ENCODE measurements at places on chromosomes 3 and 15.

DNA sequence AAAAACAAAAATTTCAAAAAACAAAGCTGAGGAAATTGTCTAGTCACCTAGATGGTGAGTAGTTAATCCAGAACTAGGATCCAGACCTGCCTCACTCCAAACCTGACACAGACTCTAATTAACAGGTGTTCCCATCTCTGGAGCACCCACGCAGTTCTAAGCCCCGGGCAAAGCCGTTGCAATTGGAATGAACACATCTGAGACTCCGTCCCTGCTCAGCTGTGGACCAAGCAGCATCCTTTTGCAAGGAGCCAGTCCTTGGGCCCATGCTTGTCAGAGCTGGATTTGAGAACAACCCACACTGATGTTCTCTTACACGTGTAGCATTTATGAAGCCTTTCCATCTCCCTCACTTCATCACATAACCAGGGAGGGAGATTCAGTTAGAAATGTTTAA, 54.8 kb downstream of the LMCD1 start:
- DNase-seq: no peak

DNA sequence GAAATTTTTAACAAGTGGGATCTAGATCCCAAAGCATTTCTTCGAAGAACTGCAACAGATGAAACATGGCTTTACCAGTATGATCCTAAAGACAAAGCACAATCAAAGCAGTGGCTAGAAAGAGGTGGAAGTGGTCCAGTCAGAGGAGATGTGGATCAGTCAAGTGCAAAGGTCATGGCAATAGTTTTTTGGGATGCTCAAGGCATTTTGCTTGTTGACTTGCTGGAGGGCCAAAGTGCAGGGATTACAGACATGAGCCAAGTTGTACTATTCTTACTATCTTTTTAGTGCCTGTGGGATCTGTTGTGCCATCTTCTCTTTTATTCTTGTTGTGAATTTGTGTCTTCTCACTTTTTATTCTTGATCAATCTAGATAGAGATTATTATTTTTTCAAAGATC, 82.0 kb downstream of the REC114 start:
- DNase-seq: no peak

DNA sequence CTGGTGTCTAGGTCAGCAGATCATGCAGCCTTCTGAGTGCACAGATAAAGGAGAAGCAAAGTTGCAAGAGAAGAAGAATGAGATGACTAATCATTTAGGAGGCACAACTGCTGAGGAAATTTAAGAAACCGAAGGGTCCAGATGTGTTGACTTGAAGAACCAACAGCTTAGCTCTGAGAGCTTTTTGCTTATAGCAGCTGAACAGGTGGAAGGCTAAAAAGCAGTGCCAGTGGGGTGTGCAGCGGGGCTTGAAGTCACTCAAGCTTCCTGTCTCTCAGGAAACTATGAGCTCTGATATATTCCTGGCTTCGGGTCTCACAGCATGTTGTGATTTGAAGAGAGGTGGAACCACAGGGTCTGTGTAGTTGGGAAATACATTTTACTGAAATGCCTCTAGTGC, 305.7 kb downstream of the RYR3 start:
- DNase-seq: no peak

GRCh38 chr3:102083473-102083872, 234.2 kb downstream of the NFKBIZ start:
- no peak for DNase-seq

DNA sequence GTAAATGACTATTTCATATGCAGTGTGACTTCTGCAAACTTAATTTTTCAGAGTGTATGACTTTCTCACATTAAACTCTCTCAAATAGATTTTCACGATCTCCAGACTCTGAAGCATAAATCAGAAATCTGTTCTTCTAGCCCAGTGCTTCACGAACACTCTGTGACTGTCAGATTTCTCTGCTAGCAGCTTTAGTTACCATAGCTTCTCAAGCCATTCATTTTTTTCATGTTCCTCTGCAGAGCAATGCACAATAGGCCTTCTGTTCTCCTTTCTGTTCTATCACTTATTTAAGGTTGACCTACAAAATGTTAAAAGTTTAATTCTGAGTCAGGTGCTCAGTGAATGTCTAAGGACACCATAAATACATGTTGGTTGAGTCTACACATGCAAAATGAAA, 1102.2 kb downstream of the TUSC7 start:
- DNase-seq: no peak

- no peak for DNase-seq
These were observed 51.0 kb downstream of the MME start for GRCh38 chr3:155131104-155131503.

DNA sequence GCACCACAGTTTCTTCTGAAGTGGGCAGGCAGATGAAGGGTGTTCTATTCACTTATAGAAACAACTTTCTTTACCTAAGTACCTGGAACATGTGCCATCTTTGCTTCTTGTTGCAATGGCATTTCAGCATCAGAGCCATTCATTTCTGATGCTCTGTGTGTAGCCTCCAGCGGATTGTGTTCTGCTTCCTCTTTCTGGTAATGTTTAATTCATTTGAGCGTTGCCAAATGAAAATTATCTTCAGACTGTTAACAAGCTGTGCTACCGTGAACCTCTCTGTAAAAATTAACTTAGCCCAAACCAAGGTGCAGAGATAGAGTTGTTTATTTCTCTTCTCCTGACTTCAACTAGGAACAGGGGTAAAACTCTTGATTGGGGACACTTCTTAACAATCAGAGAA, 302.0 kb downstream of the EDEM1 start:
- DNase-seq: no peak

- DNase-seq: no peak
These were observed 48.6 kb downstream of the IMPG2 start for GRCh38 chr3:101271728-101272127.

DNA sequence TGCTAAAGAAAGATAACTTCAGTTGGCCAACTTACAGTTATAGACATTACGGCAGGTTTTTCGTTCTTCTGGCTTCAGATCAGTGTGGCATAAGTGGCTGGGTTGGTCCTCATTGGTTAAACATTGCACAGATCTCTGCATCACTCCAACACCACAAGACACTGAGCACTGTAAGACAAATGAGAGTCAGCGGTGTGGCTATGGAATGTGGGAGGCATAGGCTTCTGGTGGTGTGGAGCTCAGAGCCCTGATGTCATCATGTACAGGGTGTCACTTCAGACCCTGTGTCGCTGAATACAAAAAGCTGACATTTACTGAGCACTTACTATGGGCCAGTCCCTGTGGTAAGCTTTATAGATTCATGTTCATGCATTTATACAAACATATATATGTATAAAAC, 146.0 kb downstream of the ADAMTS9 start:
- no peak for DNase-seq

- DNase-seq: no peak
These were observed 431.2 kb downstream of the LPP start for GRCh38 chr3:188584958-188585689.

DNA sequence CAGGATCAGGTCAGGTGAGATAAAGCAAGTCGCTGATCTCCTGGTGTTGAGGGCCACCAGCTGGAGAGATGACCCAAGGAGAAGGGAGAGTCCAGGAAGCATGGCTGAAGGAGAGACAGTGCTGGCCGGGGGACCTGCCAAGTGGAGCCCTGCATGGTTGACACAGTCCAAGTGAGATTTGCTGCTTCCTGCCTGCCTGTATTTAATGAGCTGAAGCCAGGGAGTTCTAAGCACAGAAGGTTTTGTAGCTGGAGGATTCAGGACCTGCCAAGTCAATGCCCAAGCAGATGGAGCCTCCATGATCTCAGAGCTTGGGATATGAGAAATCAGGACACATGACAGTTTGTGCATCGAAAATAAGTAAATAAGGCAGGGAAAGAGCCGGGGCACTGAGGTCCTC, 125.6 kb downstream of the SRGAP3 start:
- DNase-seq: no peak

DNA sequence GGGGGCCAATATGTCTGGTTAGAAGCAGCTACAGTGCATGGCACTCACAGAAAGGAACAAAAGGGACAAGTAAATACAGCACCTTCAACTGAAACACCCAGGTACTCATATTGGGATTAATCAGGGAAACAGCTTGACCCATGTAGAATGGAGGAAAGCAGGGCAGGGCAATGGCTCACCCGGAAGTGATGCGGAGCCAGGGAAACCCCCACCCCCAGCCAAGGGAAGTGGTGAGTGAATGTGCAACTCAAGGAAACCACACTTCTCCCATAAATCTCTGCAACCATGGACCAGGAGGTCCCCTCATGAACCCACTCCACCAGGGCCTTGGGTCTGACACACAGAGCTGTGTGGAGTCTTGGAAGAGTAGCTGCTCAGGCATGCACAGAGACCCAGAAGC, 117.1 kb downstream of the MTHFS start:
- DNase-seq: no peak

- DNase-seq: no peak
These were observed 103.1 kb downstream of the KLHL25 start for GRCh38 chr15:85691350-85692240.

- DNase-seq: peak; percentile 41
These were observed 276.6 kb downstream of the RPLP1 start for GRCh38 chr15:69729167-69729748.

DNA sequence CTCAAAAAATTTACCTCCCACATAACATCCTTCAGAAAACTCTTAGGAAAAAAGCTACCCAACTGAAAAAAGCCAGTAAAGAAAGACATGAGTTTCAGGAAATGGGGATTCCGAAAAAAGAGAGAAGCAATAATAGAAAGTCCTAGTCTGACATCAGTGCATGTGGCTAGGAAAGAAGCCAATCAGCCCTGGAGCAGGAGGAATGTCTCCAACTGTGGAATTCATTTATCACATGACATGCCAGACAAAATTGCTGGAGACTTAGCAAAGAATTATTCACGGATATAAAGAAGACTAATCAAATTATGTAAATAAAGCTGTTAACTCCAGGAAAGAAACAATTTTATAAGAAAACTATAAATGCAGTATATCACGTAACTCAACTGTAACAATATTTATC, 258.9 kb upstream of the RARB start:
- no peak for DNase-seq

GRCh38 chr3:135618123-135618522, 347.4 kb upstream of the PPP2R3A start:
- DNase-seq: no peak

- DNase-seq: no peak
These were observed 19.1 kb downstream of the ZDHHC19 start for GRCh38 chr3:196192036-196192523.

- no peak for DNase-seq
These were observed 36.3 kb upstream of the BSN start for GRCh38 chr3:49518016-49518415.

DNA sequence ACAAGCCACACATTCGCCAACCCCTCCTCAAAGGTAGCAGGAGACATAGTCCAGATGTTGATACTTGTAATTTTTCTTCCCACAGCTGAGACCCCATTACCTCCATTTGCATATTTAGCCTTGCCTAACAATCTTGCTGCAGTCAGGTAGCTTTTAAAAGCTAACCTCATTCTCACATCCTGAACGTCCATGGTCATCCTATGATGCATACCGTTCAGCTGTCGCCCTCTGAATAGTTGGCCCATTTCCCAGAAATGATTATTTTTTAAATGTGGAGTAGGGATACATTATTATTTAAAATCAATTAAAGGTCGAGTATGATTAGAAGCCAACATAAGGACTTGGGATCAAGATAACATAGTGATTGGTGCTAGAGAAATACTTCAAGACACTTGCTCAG, 165.0 kb downstream of the MEX3B start:
- no peak for DNase-seq

Measured in activated CD4-positive, CD25-positive, alpha-beta regulatory T cell (primary cell).